ENCODE measurements at places on chromosomes 3 and 15.

- no peak for DNase-seq
These were observed 185.1 kb upstream of the ROPN1 start for GRCh38 chr3:124177071-124177470.

DNA sequence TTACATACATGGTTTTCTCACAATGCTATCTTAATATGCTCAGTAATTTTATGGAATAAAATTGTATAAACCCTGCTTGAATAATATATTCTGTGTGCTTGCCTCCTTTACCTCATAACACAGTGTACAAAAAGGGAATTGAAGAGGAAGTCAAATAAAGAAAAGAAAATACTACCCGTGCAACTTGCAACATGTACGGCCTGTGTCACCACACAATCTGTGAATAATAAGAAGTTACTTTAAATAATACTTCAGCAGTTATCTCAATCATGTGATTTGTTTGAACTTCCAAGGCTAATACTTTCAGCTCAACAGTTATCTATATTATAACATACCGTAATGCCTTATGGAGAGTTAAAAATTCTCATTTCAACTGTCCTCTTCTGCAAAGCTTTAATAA, 58.1 kb upstream of the SATB1 start:
- peak; percentile 28 for DNase-seq

- no peak for DNase-seq
These were observed 372.5 kb downstream of the TBL1XR1 start for GRCh38 chr3:176824811-176825210.

DNA sequence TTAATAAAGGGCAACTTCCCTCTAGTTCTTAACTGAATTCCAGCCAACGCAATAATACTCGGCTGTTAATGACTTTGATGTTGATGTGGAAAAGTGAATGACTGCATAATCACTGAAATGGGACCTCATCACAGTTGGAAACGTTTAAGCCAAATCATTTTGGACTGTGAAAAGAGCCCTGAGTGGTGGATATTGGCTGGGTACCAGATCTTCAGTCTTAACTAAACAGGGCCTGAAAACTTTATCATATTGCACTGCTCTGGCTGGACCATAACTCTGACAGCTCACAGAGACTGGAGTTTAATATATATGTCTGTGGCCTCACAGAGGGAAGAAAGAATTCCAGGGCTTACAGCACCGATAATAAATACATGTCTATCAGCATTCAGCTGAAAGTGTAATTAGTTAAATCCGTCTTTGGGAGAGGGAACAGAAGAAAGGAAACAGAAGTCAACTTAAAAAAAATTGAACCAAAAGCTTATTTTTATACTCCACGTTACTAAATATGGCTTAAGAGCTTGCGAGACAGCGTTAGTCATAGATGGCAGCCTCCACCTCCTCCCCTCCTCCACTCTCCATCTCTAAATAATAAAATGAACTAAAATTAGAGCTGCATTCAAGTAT, 222.3 kb upstream of the CDIN1 start:
- DNase-seq, result peak; percentile 78

GRCh38 chr15:75758071-75758872, 45.6 kb upstream of the CSPG4 start:
- peak; percentile 85 for DNase-seq

DNA sequence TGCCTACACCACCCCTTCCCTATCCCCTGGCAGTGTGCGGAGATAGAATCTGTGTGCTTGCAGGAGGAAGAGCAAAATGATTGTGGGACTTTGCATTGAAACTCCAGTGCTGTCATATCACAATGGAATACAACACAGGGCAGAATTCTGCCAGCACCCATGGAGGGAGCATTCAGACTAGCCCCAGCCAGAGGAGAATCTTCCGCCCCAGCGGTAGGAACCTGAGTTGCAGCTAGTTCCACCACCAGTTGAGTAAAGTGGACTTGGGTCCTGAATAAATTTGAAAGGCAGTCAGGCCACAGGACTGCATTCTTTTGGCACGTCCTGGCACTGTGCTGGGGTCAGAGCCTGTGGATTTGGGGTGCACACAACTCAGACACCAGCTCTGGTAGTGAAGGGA, 27.5 kb downstream of the NCBP2 start:
- DNase-seq, result no peak

GRCh38 chr15:26103002-26103404, 239.9 kb upstream of the ATP10A start:
- no peak for DNase-seq

GRCh38 chr3:160768918-160769317, 12.9 kb downstream of the PPM1L start:
- no peak for DNase-seq

Measured in MV-4-11 (cell line).